Effector memory CD8-positive, alpha-beta T cell (primary cell): ENCODE measurements at places on chromosomes 2 and 18.
A peak's percentile ranks its signal among the peaks of the same experiment; 100 is the strongest.

- no peak for DNase-seq
- H3K36me3 ChIP-seq: peaks cover 8% of the 10 kb centered on the region
- H3K27me3 ChIP-seq: no peaks in the 10 kb centered on the region
- H3K27ac ChIP-seq: no peak overlapping the region
- no peak overlapping the region for H3K4me3 ChIP-seq
Measured at GRCh38 chr18:57651914-57652313, 30.3 kb upstream of the NARS1 start.

DNA sequence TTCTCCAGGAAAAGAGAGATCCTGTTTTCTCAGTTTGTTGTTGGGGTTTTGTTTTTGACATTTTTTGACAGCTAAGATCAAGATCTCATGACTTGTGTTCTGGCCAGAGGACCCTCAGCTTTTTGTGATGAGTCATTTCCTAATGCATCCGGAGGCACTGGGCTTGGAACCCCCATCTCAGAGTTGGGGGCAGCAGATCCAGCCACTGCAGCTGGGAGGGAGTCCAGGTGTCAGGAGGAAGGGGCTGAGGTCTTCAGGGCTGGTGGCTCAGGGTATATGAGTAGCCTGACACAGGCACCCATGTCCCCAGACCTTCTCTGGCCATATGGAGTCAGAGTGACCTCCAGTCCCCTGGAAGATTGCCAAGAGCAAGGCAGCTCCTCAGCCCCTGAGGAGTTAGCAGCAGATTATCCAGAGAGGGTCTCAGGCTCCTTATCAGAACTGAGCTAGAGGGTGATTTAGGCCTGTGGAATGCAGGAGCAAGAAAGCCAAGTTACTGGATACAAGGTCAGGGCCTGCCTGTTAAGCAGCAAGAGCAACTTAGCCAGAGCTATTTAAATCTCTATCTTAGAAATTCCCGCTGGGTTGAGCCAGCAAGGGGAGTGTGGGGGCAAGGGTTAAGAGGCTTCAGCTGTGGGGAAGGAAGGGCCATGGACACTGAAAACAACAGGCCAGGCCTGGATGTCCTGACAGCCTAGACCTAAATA, 62.4 kb downstream of the TANC1 start:
- no peaks in the 10 kb centered on the region for H3K4me1 ChIP-seq
- H3K27me3 ChIP-seq: peaks cover 17% of the 10 kb centered on the region
- no peak overlapping the region for H3K4me3 ChIP-seq
- H3K27ac ChIP-seq: no peak overlapping the region

DNA sequence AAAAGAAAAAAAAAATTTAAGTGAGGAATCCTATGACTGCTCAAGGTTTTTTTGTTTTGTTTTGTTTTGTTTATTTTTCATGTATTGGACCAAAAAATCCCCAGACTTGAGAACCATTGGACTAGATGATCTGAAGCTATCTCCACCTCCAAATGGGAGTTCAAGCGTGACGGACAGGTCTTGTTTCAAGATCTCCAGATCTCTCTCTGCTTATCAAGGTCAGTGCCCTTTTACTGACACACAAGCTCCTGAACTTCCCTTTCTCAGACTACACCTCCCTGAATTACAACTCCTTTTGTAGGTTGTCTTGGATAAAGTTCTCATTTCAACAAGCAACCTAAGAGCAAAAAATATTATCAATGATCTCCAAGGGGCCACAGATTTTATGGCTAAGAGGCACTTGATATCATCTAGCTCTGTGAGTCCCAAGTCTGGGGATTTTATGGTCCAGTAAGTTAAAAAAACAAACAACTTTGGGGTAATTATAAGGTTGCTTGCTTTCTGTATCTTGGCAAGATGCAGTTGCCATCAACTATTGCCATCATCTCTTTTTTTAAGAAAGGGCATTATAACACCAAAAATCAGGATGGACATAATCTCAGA, 396.0 kb upstream of the ATP5MC3 start:
- no peak for DNase-seq
- no peak overlapping the region for H3K27ac ChIP-seq
- peaks cover 8% of the 10 kb centered on the region for H3K4me1 ChIP-seq
- H3K4me3 ChIP-seq: no peak overlapping the region

DNA sequence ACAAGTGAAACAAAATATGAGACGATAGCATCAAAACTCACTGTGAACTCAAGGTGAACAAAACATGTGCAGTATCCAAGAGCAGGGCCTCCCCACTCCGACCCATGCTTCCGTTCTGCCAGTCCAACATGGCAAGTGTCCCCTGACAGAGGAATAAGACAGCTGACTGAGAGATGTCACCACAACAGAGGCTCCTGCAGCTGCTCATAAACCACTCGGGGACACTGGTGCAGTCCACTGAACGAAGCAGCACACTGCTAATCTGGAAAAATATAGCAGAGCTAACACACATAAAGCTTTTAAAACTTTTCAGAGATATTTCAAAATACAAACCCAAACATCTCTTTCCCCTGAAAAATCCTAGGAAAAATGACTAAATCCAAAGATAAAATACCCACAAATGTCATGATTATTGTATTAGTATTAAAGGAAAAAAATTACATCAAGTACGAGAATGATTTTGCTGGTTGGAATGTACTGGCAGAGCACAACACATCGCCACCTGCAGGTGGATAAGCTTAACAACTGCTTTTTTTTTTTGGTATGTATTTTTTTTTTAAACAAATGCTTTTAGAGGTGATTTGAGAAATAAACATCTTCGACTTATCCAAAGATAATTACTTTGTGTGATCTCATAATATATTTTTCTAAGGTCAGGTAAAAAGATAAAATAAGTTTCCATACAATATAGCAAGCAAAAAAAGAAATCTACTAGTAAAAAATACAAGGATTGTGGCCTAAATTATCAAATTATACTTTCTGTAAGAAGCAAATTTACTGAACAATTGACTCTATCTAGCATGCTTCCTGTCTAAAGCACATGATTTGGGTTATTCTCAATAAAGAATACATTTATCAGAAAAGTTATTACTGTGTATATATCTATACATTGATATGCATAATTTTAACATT, 18.6 kb downstream of the THADA start:
- H3K27ac ChIP-seq: no peak overlapping the region
- peaks cover 60% of the 10 kb centered on the region for H3K36me3 ChIP-seq
- DNase-seq: peak; percentile 5
- H3K4me1 ChIP-seq: no peaks in the 10 kb centered on the region

DNA sequence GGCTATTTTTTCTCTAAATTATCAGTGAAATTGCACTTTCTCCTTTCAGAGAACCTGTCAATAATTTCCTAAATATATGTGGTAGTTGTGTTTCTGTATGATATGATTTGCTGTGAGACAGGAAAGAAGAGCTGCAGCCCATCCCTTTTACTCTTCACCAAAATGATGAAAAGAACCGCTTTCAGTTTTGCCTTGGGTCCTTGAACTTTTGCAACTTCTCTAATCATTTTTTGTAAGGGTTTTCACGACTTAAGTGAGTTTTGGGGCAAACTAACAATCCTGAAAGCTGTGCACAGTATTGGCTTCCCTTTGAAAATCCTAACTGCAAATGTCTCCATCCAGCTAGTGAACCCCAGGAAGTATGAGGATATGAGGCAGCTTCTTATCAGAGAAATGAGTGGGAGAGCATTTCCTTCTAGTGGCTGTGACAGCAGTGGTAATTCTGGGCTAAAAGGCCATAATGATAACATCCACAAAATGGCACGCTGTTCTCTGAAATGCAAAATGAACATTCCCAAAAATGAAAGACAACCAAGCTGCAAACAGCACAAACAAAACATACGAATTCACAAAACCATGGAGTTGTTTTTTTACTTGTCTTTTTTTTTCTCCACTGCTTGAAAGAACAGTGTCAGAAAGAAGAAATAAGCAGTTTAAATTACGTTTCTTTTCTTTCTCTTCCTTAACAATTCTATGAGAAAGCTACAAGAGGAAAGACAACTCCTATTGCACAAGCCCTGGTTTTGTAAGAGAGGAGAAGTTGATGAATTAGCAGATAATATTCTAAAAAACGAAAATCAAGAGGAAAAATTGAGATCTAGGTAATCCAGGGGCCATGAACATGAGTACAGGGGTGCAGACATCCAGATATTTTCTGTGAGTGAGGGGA, 1291.6 kb upstream of the ZEB2 start:
- no peaks in the 10 kb centered on the region for H3K4me1 ChIP-seq
- H3K27me3 ChIP-seq: no peaks in the 10 kb centered on the region
- H3K27ac ChIP-seq: no peak overlapping the region
- H3K4me3 ChIP-seq: no peak overlapping the region
- no peak for DNase-seq
- H3K36me3 ChIP-seq: no peaks in the 10 kb centered on the region

GRCh38 chr2:58195662-58196061, 45.5 kb downstream of the FANCL start:
- DNase-seq: no peak
- no peak overlapping the region for H3K4me3 ChIP-seq
- H3K36me3 ChIP-seq: no peaks in the 10 kb centered on the region
- H3K4me1 ChIP-seq: no peaks in the 10 kb centered on the region
- no peaks in the 10 kb centered on the region for H3K27me3 ChIP-seq

DNA sequence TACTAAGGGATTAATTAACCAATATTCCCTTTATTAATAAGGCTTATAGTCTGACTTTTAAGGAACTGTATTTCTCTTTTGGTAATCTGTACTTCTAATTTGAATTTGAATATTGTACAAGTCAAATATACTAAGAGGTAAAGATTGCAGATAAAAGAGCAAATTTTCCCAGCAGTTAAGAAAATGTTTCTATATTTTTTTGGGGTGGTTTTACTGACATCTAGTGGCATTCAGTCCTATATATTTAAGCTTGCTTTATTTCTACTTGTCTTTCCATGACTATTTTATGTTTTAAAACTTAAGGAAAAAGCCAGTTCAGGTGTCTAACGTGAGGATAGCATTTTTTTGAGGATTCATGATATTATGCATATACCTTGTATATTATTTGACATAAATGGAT, 41.6 kb downstream of the TDRD15 start:
- H3K27ac ChIP-seq: no peak overlapping the region
- no peaks in the 10 kb centered on the region for H3K4me1 ChIP-seq
- H3K36me3 ChIP-seq: no peaks in the 10 kb centered on the region
- no peak overlapping the region for H3K4me3 ChIP-seq
- no peak for DNase-seq

DNA sequence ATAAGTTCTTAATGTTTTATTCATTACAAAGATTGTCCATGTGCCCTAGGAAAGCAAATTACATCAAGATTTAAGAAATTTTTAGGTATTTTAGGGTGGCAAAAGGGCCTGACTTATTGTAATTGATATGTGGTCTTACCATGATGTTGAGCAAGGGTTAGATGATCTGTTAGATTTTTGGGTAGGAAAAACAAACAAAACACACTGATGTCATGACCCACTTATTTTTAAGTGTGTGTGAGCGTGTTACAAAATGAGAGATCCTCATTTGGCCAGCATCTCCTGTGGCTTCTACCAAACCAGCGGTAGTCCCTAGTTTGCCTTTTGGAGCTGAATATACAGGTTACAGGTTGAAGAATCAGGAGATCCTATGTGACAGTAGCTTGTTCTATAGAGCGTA, 89.8 kb upstream of the ITGB6 start:
- peaks cover 19% of the 10 kb centered on the region for H3K4me1 ChIP-seq
- no peaks in the 10 kb centered on the region for H3K27me3 ChIP-seq
- H3K36me3 ChIP-seq: peaks cover 64% of the 10 kb centered on the region
- peak overlapping the region; percentile 85 for H3K27ac ChIP-seq

GRCh38 chr2:2318949-2319348, 12.1 kb downstream of the MYT1L start:
- no peak overlapping the region for H3K4me3 ChIP-seq
- no peaks in the 10 kb centered on the region for H3K4me1 ChIP-seq
- H3K36me3 ChIP-seq: no peaks in the 10 kb centered on the region
- H3K27ac ChIP-seq: no peak overlapping the region

DNA sequence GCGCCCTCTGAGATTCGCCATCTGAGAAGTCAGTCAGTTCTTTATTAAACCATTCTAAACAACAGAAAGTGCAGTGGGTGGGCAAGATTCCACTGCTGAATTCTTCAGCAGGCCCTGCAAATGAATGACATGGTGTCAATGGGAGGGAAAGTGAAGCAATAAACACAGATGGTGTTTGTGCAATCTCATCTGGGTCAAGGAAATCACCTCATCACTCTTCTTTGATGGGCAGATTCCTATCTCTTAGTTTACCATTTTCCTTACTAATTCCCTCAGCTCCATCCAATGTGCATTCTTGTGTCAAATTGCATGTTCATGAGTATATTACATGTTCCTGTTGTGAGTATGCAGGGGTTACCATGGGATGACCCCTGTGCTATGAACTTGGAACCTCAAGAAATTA, 100.7 kb upstream of the CYP1B1 start:
- H3K27ac ChIP-seq: no peak overlapping the region
- peaks cover 38% of the 10 kb centered on the region for H3K27me3 ChIP-seq
- H3K4me1 ChIP-seq: no peaks in the 10 kb centered on the region
- H3K36me3 ChIP-seq: no peaks in the 10 kb centered on the region

DNA sequence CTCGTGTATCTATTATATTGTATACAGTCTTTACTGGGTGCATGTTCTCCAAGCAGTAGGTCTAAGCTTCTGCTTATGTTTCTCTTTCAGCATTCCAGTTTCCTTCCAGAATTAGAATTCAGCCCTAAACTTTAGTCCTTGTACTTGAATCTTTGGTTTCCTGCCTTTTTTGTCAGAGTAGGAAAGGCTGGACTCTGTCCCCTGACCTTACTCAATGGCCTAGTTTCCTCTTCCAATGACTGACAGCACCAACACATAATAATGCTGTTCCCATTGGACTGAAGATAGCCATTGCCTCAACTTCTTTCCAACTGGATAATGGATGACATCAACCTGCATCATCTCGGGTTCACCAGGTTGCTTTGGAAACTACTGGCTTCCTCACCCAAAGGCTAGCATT, 217.0 kb downstream of the FIGN start:
- no peak for DNase-seq
- H3K27ac ChIP-seq: no peak overlapping the region
- H3K36me3 ChIP-seq: no peaks in the 10 kb centered on the region
- no peak overlapping the region for H3K4me3 ChIP-seq
- H3K4me1 ChIP-seq: no peaks in the 10 kb centered on the region

- H3K27ac ChIP-seq: no peak within 1 kb of the TSS
- peaks cover 57% of the 10 kb centered on the region for H3K27me3 ChIP-seq
- peak; percentile 10 for DNase-seq
- peak within 1 kb of the TSS; percentile 50 for H3K4me3 ChIP-seq
- no peaks in the 10 kb centered on the region for H3K4me1 ChIP-seq
- H3K36me3 ChIP-seq: peaks cover 3% of the 10 kb centered on the region
Measured at GRCh38 chr2:240997856-240998705, at the start of gene SNED1. SNED1 (plus strand) TSS chr2:240998618; CDS start chr2:240998838, 220 bp downstream.

DNA sequence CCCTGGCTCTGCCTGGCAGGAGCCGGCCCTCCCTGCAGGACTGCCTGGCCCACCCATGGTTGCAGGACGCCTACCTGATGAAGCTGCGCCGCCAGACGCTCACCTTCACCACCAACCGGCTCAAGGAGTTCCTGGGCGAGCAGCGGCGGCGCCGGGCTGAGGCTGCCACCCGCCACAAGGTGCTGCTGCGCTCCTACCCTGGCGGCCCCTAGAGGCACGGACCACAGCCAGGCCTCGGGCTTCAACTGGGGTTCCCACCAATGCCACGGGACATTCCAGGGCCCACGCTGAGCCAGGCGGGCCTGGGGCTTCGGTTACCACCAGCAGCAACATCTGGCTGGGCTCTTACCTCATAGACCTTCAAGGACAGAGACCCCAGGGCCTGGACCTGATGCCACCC, 6.1 kb upstream of the GMPPA start:
- H3K27me3 ChIP-seq: peaks cover 100% of the 10 kb centered on the region
- no peak for DNase-seq
- no peaks in the 10 kb centered on the region for H3K36me3 ChIP-seq
- peaks cover 18% of the 10 kb centered on the region for H3K4me1 ChIP-seq
